Hematopoietic multipotent progenitor cell treated with erythropoietin and hydrocortisone succinate and interleukin-3 and kit ligand, for 4 days (in vitro differentiated cells): ENCODE measurements at places on chromosomes 4 and X.

DNA sequence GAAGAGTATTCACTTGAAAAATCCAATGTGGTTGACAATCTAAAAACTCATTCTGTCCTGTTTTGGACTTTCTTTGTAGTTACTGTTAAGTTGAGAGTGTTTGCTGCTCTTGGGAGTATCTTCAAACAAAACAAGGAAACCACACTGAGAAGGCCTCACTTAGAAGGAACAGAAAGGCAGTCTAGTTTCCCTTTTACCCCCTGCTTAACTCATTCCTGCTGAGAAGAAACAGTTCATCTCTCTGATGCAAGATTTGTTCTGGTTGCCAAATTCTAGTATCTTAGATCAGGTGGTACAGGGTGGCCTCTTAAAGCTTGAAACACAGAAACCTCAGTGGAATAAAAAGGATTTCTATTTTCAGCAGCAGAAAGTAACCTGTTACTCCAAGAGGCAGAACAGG, 41.4 kb downstream of the GUCY2F start:
- DNase-seq, result peak; percentile 1

DNA sequence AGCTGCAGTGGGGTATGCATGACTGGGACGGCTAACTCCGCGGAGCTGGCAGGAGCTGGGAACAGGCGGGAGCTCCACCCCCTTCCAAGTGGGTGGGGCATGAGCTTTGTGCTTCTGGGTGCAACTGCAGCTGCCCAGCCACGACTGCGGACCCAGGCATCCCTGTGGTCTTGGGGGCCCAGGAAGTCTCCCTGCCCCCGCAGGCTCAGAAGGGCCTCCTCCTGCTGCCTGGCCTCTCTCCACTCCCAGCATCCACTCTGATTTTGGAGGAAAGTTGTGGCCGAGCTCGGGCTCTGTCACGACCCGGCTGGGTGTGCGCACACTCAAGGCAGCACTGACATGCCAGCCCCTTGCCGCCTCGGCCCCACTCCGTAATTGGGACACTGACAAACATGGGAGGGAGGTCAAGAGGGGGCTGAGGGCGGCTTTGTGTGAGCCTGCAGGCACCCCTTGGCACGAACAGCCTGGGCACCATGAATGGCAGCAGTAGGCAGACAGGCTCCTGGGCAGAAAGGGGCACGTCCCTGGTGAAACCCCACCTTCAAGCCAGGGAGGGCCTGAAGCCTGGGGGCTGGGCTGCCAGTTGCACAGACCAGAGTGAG, 822.6 kb downstream of the GLUD2 start:
- DNase-seq, result no peak

DNA sequence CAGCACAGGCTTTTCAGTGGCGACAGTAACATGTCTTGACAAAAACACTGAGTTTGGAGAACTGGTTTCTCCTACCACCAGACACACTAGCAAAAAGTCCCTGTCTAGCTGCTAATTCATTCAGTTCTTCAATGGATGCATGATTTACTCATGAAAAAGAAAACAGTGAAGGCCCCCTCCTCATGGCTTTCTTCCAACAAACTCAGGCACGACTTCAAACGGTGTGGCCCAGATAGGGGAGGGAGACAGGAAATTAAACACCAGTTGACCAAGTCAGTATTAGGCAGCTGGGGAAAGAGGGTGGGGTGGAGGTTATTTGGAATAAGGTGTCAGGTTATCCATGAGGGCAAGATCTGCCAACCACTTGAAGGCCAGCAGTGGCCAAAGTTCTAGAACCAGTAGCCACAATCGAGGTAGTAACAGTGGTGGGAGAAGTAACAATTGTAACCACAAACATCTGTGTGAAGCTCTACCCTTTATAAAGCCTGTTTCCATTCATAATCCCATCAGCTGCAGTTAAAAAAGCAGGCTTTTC, 60.2 kb downstream of the SEPSECS start:
- DNase-seq, result no peak

GRCh38 chr4:139720806-139721205, 55.2 kb downstream of the MGST2 start:
- no peak for DNase-seq

DNA sequence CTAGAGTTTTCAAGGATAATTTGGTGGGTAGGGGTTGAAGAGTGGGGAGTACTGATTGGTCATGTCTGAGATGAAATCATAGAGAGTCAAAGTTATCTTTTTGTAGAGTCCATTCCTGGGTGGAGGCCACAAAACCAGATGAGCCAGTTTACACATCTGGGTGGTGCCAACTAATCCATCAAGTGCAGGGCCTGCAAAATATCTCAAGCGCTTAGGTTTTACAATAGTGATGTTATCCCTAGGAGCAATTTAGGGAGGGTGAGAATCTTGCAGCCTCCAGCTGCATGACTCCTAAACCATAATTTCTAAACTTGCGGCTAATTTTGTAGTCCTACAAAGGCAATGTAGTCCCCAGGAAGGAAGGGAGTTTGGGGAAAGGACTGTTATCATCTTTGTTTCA, 988.3 kb upstream of the LCORL start:
- DNase-seq, result no peak

DNA sequence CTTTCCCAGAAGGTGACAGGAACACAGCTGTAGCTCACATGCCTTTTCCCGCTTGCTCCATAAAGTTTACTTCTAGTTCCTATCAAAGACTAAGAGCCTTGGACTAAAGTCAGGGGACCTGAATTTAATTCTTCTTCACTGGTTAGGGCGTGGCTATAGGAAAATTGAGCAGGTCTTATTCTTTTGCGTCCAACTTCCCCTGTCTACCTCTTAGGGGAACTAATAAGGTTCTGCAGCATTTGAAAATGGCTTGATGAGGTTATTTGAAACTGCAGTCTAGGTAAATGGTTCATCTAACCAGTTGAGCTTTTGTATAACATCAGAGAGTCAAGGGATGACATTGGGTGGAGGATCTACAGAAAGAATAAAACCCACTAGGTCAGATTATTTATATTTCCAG, 2.6 kb downstream of the ARHGAP10 start:
- no peak for DNase-seq

GRCh38 chrX:37378404-37378803, 29.2 kb downstream of the PRRG1 start:
- no peak for DNase-seq

DNA sequence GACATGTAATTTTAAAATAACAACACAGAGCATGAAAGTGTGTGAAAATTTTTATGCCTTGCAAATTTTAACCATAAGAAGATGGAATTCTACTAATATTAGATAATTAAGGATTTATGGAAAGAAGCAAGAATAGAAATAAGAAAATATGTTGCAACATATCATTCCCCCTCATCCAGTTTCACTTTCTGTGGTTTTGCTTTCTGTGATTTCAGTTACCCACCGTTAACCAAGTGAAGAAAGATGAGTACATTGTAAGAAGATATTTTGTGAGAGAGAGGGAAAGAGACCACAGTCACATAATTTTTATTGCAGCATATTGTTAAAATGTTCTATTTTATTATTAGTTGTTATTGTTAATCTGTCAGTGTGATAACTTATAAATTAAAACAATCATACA, 77.9 kb downstream of the ADAM29 start:
- DNase-seq, result no peak

- no peak for DNase-seq
Measured at GRCh38 chrX:133448512-133449076, 33.3 kb upstream of the GPC4 start.

GRCh38 chr4:158810487-158811215, 41.8 kb downstream of the FNIP2 start:
- DNase-seq, result no peak

DNA sequence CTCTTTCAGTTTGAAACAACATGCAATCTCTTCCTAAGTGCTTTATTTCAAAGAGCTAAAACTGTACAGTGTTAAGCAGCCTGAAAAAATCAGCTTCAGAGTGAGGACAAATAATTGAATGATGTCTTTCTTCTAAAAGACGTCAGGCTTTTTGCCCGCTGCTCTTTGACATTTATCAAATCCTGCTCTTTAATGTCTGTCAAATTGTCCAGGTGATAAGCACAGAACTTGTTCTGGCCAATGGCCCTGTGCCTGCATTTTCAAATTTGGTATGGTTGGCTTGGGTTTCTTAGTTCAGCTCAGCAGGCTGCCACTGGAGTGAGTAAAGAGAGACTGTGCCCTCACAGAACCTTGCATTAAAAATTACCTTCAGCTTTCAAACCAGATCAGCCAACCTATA, 712.9 kb upstream of the LCORL start:
- DNase-seq, result no peak

- no peak for DNase-seq
Measured at GRCh38 chr4:2723751-2724150, 32.4 kb downstream of the TNIP2 start.

DNA sequence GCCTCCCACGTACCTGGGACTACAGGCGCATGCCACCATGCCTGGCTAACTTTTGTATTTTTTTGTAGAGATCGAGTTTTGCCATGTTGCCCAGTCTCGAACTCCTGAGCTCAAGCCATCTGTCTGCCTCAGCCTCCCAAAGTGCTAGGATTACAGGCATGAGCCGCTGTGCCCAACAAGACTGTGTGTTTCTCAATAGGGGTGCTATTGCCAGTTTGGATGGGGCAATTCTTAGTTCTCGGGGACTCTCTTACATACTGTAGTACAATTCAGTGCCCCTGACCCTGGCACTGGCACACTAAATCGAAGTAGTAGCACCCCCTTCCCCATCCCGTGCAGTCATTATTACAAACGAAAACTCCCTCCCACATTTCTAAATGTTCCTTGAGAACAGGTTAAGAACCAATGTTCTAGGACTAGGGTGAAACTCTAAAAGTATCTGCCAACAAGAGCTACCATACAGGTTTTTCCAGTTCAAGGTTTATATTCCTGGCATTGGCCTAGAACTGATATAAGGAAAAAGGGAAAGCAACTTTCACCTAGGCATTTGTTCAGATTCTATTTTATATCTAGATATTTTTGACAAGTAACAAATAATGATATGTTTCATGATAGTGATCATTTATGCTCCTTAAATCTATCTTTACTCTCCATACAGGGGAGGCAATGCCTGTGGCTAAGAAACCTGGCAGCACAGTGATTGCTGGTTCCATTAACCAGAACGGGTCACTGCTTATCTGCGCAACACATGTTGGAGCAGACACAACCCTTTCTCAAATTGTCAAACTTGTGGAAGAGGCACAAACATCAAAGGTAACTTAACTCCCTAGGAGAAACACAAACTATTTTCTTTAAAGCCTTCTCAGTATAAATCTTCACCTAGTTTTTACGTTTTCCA, 50.4 kb upstream of the PGAM4 start:
- peak; percentile 10 for DNase-seq

DNA sequence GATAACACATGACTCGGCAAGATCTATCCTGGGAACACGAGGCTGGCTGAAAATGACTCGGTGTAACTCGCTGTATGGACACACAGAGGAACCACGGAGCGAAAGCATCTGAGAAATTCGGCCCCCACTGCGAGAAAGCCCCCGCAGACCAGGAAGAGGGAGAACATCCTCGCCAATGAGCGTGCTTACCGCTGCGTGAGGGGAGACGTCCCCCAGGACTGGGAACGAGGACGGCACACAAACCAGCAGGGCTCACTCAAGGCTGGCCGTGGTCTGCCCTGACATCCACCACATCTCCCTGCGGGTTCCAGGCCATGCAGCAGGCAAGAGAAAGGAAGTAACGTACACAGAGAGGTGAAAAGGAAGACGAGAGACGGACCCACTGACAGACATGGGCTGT, 17.6 kb upstream of the GTPBP6 start:
- no peak for DNase-seq

GRCh38 chrX:153571534-153571908, 27.4 kb downstream of the CCNQ start:
- no peak for DNase-seq

- no peak for DNase-seq
Measured at GRCh38 chr4:150206954-150207353, 128.7 kb downstream of the DCLK2 start.

DNA sequence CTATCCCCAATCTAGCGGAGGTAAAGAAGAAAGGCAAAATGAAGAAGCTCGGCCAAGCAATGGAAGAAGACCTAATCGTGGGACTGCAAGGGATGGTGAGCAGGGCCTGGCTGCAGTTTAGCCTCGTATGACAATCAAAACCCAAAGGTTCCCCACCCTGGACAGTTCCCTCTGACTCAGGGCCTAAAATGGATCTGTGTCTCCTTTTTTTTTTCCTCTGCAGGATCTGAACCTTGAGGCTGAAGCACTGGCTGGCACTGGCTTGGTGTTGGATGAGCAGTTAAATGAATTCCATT, 986 bp downstream of the HDAC6 start:
- no peak for DNase-seq

DNA sequence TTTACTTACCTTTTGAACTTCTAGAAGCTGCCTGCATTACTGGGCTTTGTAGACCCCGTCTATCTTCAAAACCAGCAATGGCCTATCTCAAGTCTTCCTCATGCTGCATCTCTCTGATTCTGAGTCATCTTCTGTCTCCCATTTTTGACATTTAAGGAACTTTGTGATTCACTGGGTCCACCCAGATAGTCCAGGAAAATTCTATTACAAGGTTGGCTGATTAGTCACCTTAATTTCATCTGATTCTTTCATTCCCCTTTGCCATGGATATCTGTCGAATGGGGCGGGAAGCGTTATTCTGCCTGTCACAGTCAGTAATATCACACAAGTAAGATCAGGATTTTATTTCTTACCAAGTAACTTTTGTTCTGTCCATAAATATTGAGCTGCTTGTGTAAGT, 618.0 kb downstream of the CCSER1 start:
- DNase-seq, result no peak

DNA sequence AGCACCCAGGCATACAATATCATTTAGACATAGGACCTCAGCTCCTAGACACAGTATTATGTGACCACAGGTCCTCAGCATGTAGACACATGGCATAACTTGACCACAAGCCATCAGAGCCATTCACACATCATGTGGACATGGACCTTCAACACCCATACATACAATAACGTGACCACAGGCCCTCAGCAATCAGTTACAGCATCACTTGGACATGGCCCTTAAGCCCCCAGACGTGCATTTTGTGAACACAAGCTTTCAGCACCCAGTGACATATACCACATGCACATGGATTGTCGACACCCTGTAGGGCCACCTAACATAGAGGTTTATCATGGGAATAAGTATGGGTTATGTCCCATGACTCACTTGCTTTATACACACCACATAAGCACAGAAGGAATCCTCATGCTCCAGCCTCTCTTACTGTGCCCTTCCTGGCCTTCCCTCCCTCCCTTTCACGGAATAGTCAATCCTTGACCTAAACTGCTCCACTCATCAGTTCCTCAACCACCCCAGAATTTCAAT, 1.9 kb downstream of the TSPYL2 start:
- no peak for DNase-seq

DNA sequence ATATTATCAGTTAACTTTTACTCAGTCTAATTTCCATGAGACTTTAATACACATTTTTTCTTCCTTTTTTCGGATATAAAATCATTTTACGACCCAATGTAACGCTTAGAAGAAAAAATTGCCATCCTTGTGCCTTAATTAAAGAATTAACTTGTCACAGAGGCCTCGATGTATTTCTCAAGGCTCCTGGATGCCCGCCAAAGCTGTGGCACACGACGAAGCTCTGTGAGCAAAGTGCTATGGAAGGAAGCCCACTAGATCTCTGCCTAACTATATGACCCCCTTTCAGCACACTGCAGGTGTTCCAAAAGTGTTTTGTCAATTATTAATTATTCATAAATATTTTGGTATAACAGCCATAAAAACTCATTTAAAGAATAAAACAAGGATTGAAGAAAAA, 54.4 kb downstream of the TAPT1 start:
- no peak for DNase-seq
